Activated CD4-positive, alpha-beta T cell treated with anti-CD3 and anti-CD28 coated beads, Interleukin-2, amount 50 U/mL, for 48 hours (primary cell): ENCODE measurements at places on chromosomes 7 and 10.

DNA sequence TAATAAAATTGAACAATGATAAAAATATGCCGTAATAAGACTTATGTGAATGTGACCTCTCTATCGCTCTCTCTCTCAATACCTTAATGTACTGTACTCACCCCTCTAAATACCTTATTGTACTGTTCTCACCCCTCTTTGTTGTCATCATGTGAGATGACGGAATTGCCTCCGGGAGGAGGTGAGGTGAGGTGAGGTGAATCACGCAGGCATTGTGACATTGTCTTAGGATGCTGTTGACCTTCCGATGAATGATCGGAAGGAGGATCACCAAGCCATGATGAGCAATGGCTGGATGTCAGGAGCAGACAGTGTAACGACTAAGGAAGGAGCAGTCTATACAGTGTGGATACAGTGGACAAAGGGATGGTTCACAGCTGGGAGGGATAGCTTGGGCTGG, 87.4 kb upstream of the FAM20C start:
- DNase-seq = no peak

GRCh38 chr10:46518028-46518725, 38.3 kb downstream of the GPRIN2 start:
- peak; percentile 3 for DNase-seq

- DNase-seq = no peak
Observed at GRCh38 chr10:107417446-107417845, 252.9 kb upstream of the SORCS1 start.

DNA sequence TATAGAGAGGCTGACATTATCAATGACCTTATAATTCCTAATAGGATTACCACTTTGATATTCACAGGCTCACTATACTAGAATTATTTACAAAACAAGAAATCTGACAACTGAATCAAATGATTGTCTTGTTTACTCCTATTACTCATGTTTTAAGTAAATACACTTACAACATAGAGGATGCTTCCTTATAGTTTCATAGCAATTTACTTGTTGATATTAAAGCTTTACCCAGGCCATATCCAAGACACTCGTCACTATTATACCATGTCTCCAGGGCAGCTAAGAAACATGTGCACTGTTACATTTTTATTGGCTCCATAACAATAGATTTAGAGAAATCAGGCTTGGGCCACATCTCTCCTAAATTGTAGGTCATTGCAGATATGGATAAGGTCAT, 276.9 kb downstream of the HGF start:
- no peak for DNase-seq

DNA sequence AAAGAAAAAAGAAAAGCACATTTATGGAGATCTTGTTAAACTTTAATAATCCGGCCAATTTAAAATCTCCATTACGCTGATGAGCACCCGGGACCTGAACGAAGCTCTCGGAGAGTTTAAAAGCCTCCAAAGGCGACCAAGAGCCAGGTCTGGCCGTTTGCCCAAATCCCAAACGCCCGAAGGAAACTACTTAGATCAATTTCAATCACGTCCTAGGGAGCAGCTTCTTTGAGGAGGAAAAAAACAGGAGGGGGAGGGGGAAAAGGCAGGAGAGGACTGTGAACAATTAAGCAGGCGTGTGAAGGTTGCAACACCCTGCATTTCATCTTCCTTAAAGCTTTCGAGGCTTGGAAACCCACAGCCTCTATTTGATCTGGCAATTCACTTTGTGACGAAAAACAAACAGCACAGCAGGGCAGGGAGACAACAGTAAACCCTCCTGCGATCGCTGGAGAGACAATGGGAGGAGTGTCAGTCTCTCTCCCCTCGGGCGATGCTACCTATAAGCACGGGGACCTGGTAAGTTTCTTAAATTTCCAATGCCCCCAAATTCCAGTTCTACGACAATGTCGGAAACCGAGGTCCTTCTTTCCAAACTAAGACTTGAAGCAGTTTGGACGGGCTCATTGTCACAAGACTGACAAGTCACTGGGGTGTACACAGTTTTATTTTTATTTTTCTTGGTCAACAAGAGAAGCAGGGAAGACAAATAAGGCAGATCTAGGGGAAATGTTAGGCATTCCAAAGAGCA, 1.2 kb downstream of the KLF6 start:
- DNase-seq = peak; percentile 43

GRCh38 chr7:40542982-40543741, 408.4 kb downstream of the SUGCT start:
- no peak for DNase-seq

- no peak for DNase-seq
Observed at GRCh38 chr7:129828078-129828762, 124.5 kb downstream of the UBE2H start.

DNA sequence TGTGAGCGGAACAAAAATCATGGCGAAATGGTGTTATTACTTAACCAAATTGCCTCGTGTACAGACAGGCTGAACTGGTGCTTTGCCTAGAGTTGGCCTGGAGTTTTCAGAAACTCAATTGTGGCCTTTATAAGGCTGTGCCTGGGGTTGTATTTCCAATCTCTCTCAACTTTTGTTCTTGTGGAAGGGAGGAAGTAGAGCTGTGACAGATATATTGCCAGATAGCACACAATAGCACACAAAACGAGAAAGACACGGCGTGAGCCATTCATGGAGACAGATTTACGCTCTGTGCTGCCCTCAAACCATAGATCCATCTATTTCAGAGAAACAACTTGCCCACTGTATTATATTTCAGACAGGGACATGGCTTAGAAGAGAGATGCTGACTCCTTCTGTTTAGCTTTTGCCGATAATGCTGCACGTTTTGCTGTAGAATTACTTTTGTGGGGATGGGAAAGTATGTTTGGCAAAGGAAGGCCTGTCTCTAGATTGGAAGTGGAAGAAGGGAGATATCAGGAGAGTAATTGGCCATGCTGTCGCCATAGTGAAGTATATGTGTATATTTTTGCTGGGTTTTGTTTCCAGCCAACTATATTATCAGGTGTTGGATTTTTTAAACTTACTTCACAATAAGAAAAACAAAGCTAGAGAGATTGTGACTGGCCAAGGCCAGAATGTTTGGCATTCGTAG, 80.4 kb downstream of the AUTS2 start:
- DNase-seq = no peak
